GM23248 (cell line): ENCODE measurements at places on chromosomes 4 and X. TPM values are rescaled to one million over a fixed set of nuclear protein-coding genes. Genes with fewer than 3 reads are reported as not detected.

DNA sequence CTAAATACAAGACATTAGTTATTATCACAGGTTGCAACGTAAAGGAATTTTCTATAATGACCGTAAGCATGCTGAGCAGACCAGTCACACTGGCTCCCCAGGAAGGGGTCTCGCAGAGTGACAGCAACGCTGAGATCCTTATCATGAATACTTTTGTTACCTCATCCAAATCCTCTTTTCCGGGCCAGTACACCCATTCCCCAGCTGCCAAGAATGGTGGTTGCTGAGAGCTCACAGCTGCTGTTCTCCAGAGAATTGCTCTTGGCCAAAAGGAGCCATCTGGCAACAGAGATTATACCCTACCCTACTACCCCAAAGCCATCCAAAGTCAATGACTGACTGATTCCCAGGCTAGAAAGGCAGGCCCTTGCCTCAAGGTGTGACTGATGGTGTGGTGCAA, 91.6 kb downstream of the FUNDC1 start:
- DNase-seq, result no peak

- DNase-seq, result peak; percentile 76
These were observed 296.6 kb upstream of the DIPK2B start for GRCh38 chrX:45497290-45497689.

DNA sequence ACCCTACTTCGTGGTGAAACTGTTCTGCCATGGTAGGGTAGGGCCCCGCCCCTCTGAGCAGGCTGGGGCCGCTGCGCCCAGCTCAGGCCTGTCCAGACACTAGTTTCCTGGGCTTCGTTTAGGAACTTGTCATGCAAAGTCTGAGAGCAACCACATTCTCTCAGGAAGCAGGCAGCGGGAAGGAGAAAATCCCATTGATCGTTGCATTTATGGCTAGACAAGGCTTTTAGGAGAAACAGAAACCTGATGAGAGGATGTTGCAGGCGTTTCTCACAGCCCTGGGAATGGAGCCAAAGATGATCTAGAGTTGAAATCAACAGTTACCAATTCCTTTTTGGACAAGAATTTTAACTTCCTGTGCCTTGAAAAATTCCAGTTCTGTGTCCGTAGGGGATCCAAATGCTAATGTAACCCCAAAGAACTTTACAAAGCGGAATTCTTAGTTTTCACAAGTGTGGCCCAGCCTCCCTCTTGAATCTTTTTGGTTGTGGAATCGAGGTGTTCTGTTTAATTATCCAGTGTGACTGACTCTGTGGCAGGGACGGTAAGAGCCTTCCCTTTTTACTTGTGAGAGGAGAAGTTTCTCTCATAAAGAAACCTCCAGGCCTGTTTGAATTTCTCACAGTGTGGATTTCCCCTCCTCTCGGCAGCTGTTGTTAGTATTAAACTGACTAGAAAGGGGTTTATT, 4.5 kb upstream of the CXCL9 start:
- DNase-seq, result peak; percentile 92

DNA sequence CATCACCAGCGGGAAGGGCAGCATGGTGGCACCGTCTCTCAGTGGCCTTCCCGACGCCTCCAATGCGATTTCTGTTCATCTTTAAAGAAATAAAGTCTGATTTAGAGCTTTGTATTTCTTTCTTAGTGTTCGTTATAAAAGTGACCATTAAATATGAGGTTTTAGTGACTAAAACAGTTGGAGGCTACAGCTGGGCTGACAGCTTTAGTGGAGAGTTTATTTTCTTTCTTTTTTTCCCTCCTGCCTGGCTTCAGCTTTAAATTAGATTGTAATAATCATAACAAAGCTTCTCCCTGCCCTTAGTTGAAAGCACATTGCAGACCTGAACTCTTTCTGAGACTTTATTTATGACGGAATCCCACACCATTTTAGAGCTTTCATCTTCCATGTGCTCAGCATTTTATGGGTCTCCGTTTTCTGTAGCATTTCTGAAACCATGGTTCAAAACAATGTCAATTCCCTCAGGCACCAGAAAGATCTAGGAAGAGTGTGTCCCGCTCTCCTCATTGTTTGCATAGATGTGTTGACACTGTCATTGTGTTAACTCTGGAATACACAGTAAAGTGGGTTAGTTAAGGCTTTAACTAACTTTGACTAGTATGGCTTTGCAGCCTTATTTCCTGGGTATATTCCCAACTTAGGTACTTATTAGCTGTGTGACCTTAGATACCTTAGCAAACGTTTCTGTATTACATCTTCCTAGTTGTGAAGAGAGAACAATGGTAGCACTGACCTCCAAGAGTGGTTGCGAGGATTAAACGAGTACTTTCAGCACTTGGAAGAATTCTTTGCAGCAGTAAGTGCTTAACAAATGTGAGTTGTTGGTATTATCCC, 97.4 kb upstream of the PGRMC2 start:
- DNase-seq, result no peak

GRCh38 chr4:53912766-53913497, 151.5 kb downstream of the CHIC2 start:
- DNase-seq, result no peak

DNA sequence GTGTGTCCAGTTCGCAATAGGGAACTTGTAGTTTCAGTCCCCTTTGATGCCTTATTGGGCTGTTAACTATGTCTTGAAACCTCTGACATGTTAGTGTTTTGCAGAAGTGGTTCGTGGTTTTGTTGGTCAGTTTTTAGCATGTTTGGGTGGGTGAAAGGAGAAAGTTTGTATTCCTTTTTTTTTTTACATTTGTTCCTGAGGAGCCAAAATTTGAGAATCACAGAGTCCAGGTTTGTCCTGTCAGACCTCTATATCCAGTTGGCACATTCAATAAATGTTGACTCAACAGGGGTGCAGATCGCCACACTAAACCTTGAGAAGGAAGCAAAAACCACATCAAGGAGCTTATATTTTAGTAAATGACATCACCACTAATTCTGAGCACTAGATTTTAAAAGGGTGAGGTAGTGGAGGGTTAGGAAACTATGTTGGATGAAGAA, 26.2 kb downstream of the DLG3 start:
- DNase-seq, result no peak

DNA sequence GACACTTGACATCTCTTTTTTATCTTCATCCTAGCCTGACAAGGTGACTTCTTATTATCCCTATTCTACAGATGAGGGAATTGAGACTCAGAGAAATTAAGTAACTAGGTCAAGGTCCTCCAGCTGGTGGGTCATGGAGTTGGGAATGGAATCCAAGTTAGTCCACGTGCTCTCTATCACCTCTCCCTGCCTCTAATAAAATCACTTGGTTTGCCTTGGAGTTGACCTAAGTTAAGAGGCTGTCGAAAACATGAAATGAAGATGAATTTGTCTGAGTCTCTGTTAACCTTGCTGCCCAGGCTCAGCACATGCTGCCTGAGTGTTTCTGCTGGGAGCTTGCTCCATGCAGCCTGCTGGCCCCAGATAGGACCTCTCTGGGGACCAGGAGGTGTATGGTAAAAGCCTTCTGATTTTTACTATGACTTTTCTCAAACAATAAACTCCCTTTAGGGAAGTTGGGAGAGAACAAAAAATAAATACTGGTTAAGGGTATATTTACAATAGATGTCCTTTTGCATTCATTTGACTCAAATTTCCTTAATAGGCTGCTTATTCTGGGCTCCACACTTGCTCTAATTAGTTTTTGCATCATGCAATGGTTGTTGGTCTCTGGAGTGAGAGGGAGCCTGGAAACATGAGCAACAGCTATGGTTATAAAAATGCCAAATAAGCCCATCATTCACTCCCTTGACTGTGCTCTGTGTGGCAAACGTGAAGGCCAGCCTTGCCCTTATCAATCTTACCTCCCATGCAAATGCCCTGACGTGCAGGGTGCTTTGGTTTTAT, 61.6 kb upstream of the DHX15 start:
- no peak for DNase-seq

- no peak for DNase-seq
These were observed 64.6 kb upstream of the PPP3CA start for GRCh38 chr4:101411926-101412325.

DNA sequence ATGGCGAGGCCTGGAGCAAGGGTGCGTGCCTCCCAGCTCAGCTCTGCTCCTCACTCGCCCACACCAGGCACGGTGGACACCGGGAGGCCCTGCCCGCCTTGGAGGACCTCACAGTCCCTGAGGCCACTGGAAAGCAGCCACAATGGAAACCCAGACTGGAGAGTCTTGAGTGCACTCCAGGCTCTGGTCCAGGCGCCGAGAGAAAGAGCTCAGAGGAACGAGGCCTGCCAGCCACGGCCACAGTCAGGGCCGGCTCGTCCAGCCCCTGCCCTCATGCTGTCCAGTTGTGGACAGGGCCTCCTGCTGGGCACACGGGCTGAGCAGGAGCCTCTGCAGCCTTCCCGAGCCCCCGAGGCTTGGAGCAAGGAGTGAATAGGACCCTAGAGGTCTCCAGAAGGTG, 53.3 kb upstream of the GRPEL1 start:
- no peak for DNase-seq

GRCh38 chr4:16687845-16688244, 210.6 kb downstream of the LDB2 start:
- DNase-seq, result no peak

DNA sequence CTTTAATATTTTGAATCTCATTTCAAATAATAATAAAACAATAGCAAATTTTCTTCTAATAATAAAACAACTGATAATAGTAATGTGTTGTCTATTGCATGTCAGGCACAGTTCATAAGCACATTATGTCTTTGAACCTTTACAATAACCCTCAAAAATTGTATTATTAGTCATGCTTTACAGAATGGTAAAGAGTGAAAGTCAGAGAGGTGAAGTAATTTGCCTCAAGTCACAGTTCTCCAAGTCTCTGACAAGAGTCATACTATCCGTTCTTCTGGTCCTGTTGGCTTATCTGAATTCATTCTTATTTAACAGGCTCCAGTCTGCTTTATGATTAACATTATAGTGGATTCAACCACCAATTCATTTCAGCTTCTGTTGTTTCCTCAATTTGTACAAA, 313.0 kb downstream of the AFF2 start:
- no peak for DNase-seq

GRCh38 chr4:100428051-100428450, 89.8 kb downstream of the EMCN start:
- DNase-seq, result peak; percentile 62

- DNase-seq, result peak; percentile 46
These were observed 68.6 kb upstream of the FAM9A start for GRCh38 chrX:8869812-8870211.

- no peak for DNase-seq
These were observed 73.9 kb downstream of the SYNPO2 start for GRCh38 chr4:118962540-118962939.

GRCh38 chr4:95898226-95898625, 58.3 kb downstream of the PDHA2 start:
- no peak for DNase-seq

GRCh38 chr4:102723511-102723910, 37.3 kb downstream of the MANBA start:
- DNase-seq, result peak; percentile 2

GRCh38 chr4:119628281-119629141, at the start of gene PDE5A:
TSS of gene PDE5A (minus strand) at chr4:119628804. CDS start at chr4:119628671, 133 bp downstream.
- DNase-seq, result peak; percentile 90

DNA sequence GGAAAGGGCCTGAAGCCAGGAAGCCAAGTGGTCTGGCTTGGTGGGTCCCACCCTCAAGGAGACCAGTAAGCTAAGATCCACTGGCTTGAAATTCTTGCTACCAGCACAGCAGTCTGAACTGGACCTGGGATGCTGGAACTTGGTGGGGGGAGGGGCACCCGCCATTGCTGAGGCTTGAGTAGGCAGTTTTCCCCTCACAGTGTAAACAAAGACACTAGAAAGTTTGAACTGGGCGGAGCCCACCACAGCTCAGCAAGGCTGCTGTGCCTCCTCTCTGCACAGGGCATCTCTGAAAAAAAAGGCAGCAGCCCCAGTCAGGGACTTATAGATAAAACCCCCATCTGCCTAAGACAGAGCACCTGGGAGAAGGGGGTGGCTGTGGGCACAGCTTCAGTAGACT, 63.1 kb downstream of the AFM start:
- DNase-seq, result no peak

GRCh38 chr4:82833696-82834313, 35.2 kb upstream of the SCD5 start:
- peak; percentile 96 for DNase-seq

GRCh38 chr4:34950926-34951325, 1293.4 kb downstream of the ARAP2 start:
- DNase-seq, result no peak

GRCh38 chr4:189443341-189443740, 497.3 kb upstream of the FRG1 start:
- no peak for DNase-seq

GRCh38 chr4:40301603-40302002, 33.5 kb upstream of the CHRNA9 start:
- no peak for DNase-seq

DNA sequence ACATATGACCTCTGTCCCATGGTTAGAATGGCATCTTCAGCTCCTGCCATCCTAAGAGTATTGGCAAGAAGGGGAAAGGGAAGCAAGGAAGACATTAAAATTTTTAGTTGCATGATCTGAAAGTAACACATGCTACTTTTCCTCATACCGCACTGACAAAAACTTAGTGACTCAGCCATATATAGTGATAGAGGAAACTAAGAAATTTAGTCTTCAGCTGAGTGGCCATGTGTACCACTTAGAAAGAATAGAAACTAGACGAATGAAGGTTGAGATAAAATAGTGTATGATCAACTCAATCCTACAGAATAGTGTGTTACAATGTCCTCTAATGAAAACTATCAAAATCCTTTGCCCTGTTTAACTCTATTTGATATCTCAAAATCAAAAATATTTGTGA, 164.1 kb downstream of the PPP3CA start:
- no peak for DNase-seq

- peak; percentile 45 for DNase-seq
These were observed 543 bp downstream of the NFXL1 start for GRCh38 chr4:47913861-47914219.

- DNase-seq, result peak; percentile 18
These were observed 3.7 kb upstream of the STIM2 start for GRCh38 chr4:26856906-26857277.

BCLAF3 gene
- 3.7 and 4.4 TPM in 2 replicates for polyA plus RNA-seq

CCKAR gene
- polyA plus RNA-seq, result not detected in 2 replicates

CFAP47 gene
- not detected in 2 replicates for polyA plus RNA-seq

STPG2 gene
- polyA plus RNA-seq, result 0.19 TPM in 1 of 2 replicates, not detected in the other

KLF3 gene
- 12.9 and 13.8 TPM in 2 replicates for polyA plus RNA-seq

FAM9C gene
- polyA plus RNA-seq, result not detected in 2 replicates

MBNL3 gene
- 0.57 and 0.88 TPM in 2 replicates for polyA plus RNA-seq

AKAP4 gene
- not detected in 2 replicates for polyA plus RNA-seq

PGAM4 gene
- polyA plus RNA-seq, result not detected in 2 replicates

CABS1 gene
- not detected in 2 replicates for polyA plus RNA-seq

SHROOM3 gene
- polyA plus RNA-seq, result 8.7 and 9.7 TPM in 2 replicates

AFM gene
- not detected in 2 replicates for polyA plus RNA-seq

HSFX4 gene
- polyA plus RNA-seq, result not detected in 2 replicates

PPAT gene
- polyA plus RNA-seq, result 8.0 and 8.6 TPM in 2 replicates

CCDC149 gene
- polyA plus RNA-seq, result 8.3 and 9.7 TPM in 2 replicates

ATRX gene
- 46.1 and 52.7 TPM in 2 replicates for polyA plus RNA-seq

SHROOM2 gene
- 0.63 and 0.68 TPM in 2 replicates for polyA plus RNA-seq

CDX4 gene
- polyA plus RNA-seq, result not detected in 2 replicates

FHDC1 gene
- 0.43 and 0.51 TPM in 2 replicates for polyA plus RNA-seq
